ENCODE measurements at places on chromosomes 11 and 22. TPM values are rescaled to one million over a fixed set of nuclear protein-coding genes. Genes with fewer than 3 reads are reported as not detected.

SCUBE1 gene
- total RNA-seq = 0.79 TPM

GRCh38 chr11:1819074-1819473 is 15.7 kb upstream of the SYT8 start:
- peak; percentile 40 for DNase-seq

- no peak for DNase-seq
These were observed 587.7 kb downstream of the BRD1 start for GRCh38 chr22:49240016-49240380.

DRD2 gene
- 0.29 TPM for total RNA-seq

DNA sequence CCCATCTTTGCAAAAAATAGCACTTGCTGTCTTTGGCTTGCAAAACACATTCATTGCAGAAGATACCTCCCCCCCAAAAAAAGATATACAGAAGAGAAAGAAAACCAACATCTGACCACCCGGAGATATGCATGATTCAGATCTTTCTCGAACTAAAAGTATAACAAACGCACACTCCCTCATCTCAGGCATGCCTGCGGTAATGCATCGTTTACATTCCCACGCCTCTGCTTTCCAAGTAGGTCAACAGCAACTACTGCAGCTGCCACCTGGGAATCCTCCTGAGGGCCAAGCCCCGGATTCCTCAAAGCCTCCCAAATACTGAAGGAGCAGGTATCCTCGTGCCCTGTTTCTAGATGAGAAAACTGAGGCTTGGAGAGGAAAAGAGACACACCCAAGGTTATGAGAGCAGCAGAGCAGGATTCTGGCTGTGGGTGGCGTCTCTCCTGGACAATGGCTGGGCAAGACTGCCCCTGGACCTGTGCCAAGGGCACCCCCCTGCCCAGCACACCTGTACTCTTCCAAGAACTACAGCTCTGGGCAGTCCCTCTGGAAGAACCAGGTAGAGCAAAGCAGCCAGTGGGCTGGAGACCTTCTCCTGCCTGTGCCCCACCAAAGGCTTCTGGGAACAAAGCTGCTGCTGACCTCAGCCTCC is 38.1 kb downstream of the NUP50 start:
- no peak for DNase-seq

GRCh38 chr11:122902951-122903350 is 20.4 kb downstream of the JHY start:
- no peak for DNase-seq

- DNase-seq = no peak
These were observed 15.2 kb downstream of the CCDC157 start for GRCh38 chr22:30371981-30372380.

GRCh38 chr11:103650330-103650729 is 386.1 kb upstream of the DDI1 start:
- no peak for DNase-seq

- peak; percentile 42 for DNase-seq
These were observed 49.2 kb downstream of the RPL27A start for GRCh38 chr11:8731647-8732323.

MMP27 gene
- 0.32 TPM for total RNA-seq

SPON1 gene
- total RNA-seq = 71.3 TPM

OR2AG1 gene
- not detected for total RNA-seq

DNA sequence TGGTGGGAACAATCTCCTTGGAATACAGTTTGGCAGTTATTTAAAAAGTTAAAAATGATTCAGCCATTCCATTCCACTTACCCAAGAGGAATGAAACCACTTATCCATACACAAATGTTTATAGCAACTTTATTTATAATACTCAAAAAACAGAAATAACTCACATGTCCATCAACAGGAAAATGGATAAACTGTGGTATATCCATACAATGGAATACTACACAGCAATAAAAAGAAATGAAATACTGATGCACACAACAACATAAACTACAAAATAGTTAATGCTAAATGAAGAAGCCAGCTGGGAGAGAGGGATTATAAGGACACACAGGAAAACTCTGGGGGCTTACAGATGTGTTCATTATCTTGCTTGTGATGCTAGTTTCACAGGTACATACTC is 64.7 kb downstream of the FCHSD2 start:
- no peak for DNase-seq

CENPM gene
- not detected for total RNA-seq

C11orf97 gene
- total RNA-seq = not detected

DNA sequence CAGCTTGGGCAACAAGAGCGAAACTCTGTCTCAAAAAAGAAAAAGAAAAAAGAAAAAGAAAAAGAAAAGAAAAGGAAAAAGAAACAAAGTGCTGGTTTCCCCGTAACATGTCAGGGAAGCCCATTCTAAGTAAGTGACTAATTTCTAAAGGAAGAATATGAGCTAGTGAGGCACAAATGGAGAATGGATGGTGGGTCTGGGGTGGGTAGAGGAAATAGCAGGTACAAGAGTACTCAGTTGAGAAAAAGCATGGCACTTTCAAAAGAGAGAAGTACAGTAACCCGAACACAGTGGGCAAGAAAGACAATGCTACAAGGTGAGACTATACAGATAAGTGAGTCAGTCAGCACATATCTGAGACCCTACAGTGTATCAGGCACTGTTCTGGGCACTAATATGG is 4.5 kb downstream of the MAJIN start:
- no peak for DNase-seq

TUBA8 gene
- total RNA-seq = 2.3 TPM

- no peak for DNase-seq
These were observed 27.3 kb downstream of the PTPRJ start for GRCh38 chr11:48007677-48008076.

ANGPTL5 gene
- 1.1 TPM for total RNA-seq

AP1B1 gene
- total RNA-seq = 63.0 TPM

DNA sequence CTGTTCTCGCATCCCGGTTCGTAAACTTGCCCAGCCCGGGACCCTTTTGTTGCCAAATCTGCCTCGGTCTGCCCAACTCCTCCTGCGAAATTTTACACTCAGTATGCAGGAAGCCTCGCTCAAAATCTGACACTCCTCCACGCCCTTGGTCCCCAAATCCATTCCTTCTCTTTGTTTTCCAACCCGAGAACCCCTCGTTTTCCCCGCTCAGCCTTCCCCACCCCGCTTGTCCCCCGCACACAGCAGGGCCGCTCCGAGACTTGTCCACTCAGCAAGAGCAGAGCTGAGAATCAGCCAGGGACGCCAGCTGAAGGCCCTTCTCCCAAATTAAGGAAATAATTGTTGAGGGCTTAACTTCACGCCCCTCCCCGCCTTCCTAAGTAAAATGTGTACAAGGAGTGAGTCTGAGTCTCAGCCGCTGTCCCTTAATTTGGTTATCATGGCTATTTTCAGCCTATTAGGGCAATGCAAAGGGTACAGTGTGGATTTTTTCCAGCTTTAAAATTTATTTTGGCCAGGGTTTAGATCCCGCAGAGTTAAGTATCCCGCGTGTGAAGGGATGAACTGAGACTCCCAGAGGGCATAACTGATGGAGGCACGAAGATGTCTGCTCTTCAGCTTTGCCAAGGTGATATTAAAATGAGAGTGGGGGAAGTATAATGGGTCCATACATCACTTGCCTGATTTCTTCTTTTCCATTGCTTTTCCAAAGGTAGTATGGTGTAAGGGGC is 581 bp upstream of the FBXO3 start:
- DNase-seq = peak; percentile 79

- DNase-seq = no peak
These were observed 145.7 kb upstream of the ALDH3B2 start for GRCh38 chr11:67820081-67820480.

DNA sequence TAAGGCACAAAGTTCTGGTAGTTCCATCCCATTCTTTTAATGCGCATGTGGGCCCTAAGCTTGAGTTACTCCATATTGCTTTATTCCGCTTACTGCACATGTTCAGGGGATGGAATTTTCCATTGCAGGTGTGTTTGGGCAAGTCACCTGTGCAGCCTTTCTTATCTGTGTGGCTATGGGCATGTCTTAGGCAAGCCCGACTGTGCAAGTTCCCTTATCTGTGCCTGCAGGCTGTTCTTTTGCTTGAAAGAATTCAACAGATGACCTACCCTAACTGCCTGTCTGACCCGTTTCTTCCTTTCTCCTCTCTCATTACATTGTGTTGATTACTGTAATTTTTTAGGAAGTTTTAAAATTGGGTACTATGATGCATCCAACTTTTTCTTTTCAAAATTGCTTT is 363.6 kb downstream of the TTC28 start:
- DNase-seq = no peak

DNA sequence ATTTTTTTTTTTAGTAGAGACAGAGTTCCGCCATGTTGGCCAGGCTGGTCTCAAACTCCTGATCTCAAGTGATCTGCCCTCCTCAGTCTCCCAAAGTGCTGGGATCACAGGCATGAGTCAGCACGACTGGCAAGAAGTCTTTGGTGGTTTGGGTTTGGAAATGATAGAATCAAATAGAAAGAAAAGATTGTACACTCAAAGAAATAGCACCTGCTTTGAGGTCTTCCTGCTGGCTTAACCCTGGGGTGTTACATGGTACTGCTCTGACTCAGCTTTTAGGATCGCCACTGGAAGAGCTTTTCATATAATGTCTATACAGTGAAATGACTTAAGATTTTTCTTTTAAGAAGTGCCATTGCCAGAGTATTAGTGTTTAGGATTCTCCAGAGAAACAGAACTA is 50.2 kb downstream of the JAM3 start:
- DNase-seq = no peak

- peak; percentile 58 for DNase-seq
These were observed 1.9 kb upstream of the DGAT2 start for GRCh38 chr11:75766443-75767227.

- peak; percentile 64 for DNase-seq
These were observed 44.2 kb downstream of the LMO1 start for GRCh38 chr11:8219257-8220021.

GRCh38 chr11:9069256-9069655 is 22.1 kb downstream of the SCUBE2 start:
- peak; percentile 32 for DNase-seq

BATF2 gene
- total RNA-seq = 1.7 TPM

DNA sequence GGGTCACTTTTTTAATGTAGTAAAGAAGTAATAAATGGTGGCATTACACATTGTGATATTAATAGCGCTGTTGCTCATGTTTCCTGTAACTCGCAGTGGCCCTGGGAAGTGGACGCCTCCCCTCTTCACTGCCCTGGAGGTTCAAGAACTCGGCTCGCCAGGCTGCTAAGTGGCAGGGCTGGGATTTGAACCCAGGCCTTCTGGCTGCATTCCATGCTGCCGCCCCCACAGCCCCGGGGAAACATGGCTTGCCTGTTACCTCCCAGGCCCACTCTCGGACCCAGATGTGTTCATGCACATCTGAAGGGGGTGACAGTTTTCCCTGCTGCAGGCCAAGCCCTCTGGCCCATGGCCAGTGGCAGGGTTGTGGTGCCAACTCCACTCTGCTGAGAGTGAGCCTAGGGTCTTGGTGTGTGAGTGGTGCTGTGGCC is 25.0 kb upstream of the MGAT3 start:
- peak; percentile 84 for DNase-seq

LRP5 gene
- 48.5 TPM for total RNA-seq

DNA sequence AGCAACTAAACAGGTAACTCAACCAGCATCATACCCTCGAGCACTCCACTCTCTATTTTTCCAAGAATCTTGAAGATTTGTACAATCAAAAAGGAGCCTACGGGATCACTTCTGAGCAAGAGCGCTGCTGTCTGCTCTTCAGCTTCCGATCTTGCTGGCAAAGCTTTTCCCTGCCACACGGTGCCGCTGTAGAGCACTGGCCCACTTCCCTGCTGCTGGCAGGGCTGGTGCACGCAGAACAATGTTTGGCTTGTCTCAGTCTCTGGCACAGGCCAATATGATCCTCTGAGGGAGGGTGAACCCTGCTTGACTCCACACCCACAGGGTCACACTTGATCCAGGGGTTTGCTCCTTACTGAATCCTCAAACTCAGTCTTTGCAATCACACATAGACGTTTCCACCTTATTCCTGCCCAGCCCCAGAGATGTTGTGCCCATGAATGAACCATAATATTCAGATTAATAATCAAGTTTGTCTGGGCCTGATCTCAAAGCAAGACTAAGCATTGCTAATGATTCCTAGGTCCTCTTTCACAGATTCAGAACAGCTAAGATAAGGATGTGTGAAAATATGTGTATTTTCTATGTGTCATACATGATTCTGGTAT is 536.6 kb downstream of the SOX6 start:
- DNase-seq = peak; percentile 89

C22orf42 gene
- total RNA-seq = not detected

DNA sequence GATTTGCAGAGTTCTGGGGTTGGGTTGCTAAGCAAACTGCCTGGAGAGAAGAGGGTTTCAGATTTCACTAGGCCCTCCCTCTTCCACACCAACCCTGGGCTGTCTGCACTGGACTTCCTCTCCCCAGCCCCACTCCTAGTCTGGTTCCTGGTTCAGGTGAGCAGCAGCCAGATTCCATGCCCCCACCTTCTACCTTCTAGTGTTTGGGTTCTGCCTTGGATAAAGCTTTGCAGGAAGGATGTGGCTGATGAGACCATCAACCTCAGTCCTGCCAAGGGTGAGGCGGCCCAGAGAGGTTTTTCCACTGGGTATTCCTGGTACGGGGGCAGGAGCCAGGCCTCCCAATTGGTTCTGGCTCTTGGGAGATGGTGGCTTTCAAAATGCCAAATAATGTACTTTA is 68.3 kb downstream of the BCR start:
- DNase-seq = no peak

DNA sequence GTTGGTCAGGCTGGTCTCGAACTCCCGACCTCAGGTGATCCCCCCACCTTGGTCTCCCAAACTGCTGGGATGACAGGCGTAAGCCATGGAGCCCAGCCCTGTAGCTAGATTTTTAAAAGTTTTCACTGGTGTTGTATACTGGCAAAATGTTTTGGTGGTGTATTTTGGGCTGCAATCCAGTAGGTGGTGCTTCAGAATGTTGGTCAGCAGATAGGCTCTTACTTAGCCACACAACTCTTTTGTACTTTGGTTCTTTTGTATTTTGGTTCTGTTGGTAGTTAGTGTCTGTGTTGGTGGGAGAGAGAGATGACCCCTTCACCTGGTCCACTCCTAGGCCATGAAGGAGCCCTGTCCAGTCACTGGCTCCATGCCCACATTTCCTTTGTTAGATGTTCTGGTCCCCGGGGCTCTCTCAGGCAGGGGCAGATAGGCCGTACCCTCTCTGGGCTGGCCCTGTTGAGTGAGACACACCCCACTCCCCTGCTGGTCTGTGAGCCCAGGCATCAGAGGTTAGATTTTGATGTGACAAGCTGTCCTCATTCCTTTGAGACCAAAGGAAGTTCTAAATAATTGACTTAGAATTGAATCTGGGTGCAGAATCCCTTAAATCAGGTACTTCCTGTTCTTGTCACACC is 123.8 kb downstream of the DDX10 start:
- DNase-seq = no peak

- no peak for DNase-seq
These were observed 1083.1 kb downstream of the LRRC4C start for GRCh38 chr11:40376331-40376730.

DNAJB7 gene
- not detected for total RNA-seq

DNA sequence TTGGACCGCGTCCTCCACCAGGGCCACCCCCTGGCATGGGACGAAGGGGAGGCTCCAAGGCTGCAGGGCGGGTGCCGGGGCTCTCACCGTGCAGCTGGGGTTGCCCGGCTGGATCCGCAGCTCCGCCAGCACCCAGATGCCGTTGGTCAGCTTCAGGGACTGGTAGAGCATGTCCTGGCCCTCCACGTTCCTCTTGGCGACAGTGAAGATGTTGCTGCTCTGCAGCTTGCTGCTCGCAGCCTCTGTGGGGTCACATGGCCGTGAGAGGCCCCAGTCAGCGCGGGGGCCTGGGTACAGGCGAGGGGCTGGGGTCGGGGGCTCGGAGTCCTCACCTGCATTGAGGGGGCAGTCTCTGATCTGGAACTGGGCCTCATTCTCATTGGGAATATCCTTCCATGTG is 14.8 kb upstream of the RASL10A start:
- no peak for DNase-seq

GRCh38 chr11:65487467-65488272 is 11.2 kb upstream of the MALAT1 start:
- DNase-seq = peak; percentile 99

YPEL1 gene
- 1.2 TPM for total RNA-seq

Data from posterior vena cava (tissue), 2 donors.